Type B pancreatic cell (in vitro differentiated cells): ENCODE measurements at places on chromosomes 16 and 17. TPM values are rescaled to one million over a fixed set of nuclear protein-coding genes. Genes with fewer than 3 reads are reported as not detected.

GRCh38 chr17:61786088-61786487, 77.2 kb downstream of the BRIP1 start:
- no peaks in the 10 kb centered on the region for H3K27me3 ChIP-seq
- no peak overlapping the region for H3K4me3 ChIP-seq
- DNase-seq: no peak

Gene CNGB1
- total RNA-seq: 0.19 and 2.3 TPM in 2 replicates

GRCh38 chr16:83727018-83727417, 80.8 kb upstream of the HSBP1 start:
- H3K4me1 ChIP-seq: no peaks in the 10 kb centered on the region
- no peak overlapping the region for H3K4me3 ChIP-seq
- H3K27me3 ChIP-seq: peaks cover 14% of the 10 kb centered on the region
- no peak overlapping the region for H3K27ac ChIP-seq
- no peak for DNase-seq

Gene CDRT15
- total RNA-seq: not detected in 2 replicates

Gene FBXW10B
- 2.4 and 3.3 TPM in 2 replicates for total RNA-seq

GRCh38 chr16:76222087-76222486, 55.1 kb upstream of the CNTNAP4 start:
- no peaks in the 10 kb centered on the region for H3K36me3 ChIP-seq
- no peaks in the 10 kb centered on the region for H3K27me3 ChIP-seq
- no peak overlapping the region for H3K4me3 ChIP-seq
- H3K4me1 ChIP-seq: peaks cover 14% of the 10 kb centered on the region
- H3K27ac ChIP-seq: no peak overlapping the region

Gene GRB7
- total RNA-seq: 31.8 and 73.9 TPM in 2 replicates

GRCh38 chr16:3518986-3519348, 18.2 kb downstream of the CLUAP1 start:
- no peaks in the 10 kb centered on the region for H3K27me3 ChIP-seq
- peaks cover 22% of the 10 kb centered on the region for H3K36me3 ChIP-seq
- peaks cover 9% of the 10 kb centered on the region for H3K4me1 ChIP-seq

Gene KIF2B
- total RNA-seq: not detected in 2 replicates

DNA sequence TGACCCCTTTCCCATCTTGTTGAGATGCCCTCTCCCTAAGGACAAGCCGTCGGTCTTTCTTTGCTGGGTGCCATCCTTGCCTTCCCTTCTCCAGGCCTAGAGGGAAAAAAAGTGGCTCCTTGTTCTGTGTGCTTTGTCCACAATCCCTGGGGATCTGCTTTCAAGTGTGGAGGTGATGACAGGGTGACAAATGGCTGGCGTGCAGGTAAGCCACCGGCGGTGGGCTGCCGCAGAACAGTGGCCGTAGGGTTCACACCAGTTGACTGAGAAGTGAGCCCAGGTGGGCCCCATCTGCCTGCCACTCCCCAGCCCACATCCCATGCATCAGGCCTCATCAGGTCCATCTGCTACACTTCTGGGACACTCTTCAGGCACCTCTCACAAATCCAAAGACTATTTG, 11.4 kb upstream of the CALB2 start:
- H3K27ac ChIP-seq: no peak overlapping the region
- H3K4me1 ChIP-seq: peaks cover 5% of the 10 kb centered on the region
- H3K36me3 ChIP-seq: no peaks in the 10 kb centered on the region
- no peak for DNase-seq
- peaks cover 30% of the 10 kb centered on the region for H3K27me3 ChIP-seq
- H3K4me3 ChIP-seq: no peak overlapping the region

GRCh38 chr16:75288181-75288580, 36.8 kb upstream of the BCAR1 start:
- peaks cover 34% of the 10 kb centered on the region for H3K36me3 ChIP-seq
- H3K27me3 ChIP-seq: no peaks in the 10 kb centered on the region
- no peak overlapping the region for H3K4me3 ChIP-seq

DNA sequence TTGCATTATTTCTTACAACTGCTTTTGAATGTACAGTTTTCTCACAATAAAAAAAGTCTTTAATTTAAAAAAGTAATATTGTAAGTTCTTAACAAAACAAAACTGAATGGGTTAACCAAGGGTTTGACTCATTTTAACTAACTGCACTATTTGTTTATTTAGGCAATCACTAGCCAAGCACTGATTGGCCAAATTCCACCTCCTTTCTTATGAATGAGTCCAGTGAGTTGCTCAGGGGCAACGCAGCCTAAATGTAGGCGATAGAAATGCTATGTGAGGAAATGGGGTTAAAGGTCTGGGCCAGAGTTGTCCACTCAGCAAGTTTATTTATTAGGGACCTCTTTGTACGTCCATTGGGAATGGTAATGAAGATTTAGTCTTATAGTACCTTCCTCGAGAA, 89.6 kb upstream of the MAF start:
- H3K36me3 ChIP-seq: no peaks in the 10 kb centered on the region
- H3K27me3 ChIP-seq: no peaks in the 10 kb centered on the region
- H3K4me3 ChIP-seq: no peak overlapping the region
- H3K27ac ChIP-seq: no peak overlapping the region

Gene ACADVL
- total RNA-seq: 573 and 617 TPM in 2 replicates

DNA sequence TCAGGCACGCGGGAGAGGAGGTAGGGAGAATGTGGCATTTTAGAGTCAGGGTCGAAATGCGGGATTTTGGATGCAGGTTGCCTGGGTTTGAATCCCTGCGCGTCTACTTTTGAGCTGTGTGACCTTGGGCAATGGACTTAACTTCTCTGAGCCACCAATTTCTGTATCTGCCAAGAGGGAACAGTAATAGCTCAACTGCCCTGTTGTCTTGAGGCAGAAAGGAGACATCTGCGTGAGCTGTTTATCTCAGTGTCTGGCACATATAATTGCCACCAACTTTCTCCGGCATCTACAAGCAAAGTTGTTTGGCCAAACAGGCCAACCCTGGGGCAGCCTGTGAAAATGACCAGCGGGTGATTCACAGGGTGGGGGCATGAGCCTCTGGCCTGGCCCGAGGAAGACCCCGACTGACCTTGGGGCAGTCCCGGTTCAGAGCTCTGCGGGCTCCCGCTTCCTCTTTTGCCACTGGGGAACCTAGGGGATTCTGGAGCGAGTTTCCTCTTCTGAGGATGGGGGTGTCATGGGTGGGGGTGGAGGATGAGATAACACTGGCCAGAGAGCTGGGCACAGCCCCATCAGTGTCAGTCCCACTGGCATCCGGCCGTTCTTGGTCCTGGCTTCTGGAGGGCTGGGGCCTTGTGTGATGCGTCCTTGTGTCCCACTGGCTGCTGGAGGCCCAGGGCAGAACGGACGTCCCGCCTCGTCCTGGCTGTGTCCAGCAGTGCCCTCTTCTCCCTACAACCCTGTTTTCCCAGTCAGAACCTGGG, 1.3 kb downstream of the SNN start:
- no peaks in the 10 kb centered on the region for H3K27me3 ChIP-seq
- H3K36me3 ChIP-seq: no peaks in the 10 kb centered on the region
- H3K4me3 ChIP-seq: peak overlapping the region; percentile 88
- peak overlapping the region; percentile 48 for H3K27ac ChIP-seq
- peaks cover 20% of the 10 kb centered on the region for H3K4me1 ChIP-seq
- DNase-seq: no peak

Gene SRRM2
- 620 and 749 TPM in 2 replicates for total RNA-seq

DNA sequence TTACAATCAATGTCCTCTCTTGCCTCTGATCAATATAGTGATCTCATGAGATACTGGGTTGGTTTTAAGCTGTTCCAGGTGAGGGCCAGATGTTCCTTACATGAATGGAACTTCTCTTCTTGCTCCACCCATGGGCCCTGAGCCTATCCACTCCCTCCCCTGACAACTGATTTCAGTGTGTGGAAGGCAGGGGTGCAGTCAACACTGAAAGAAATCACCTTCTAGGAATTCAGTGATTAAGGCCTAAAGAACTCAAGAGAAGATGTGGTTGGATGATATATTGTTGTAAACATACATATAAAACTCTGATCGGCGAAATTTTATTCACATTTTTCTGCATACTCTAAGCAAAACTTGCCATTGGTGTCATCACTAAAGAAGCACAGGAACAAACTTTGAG, 6.7 kb upstream of the GOSR2 start:
- DNase-seq: no peak
- peaks cover 6% of the 10 kb centered on the region for H3K27me3 ChIP-seq
- H3K4me3 ChIP-seq: no peak overlapping the region
- H3K4me1 ChIP-seq: no peaks in the 10 kb centered on the region

Gene GFAP
- 0.10 and 0.26 TPM in 2 replicates for total RNA-seq

DNA sequence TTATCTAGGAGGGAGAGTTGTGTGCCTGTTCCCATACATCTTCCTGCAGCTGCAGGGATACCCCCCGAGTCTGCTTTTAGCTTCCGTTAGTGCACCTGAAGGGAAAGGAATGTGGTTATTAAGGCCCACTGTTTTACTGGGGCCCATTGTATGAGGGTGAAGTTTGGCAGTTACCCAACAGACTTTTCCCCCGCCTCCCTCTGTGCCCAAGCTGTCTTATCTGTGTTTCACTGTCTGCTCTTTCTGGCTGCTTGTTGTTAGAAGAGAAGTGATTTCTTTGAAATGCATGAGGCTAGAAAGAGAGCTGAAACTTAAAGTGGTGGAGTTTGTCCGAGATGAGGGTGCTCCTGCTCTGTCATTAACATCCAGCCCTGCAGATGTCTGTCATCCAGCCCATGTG, 7.4 kb upstream of the OR1A2 start:
- H3K4me1 ChIP-seq: no peaks in the 10 kb centered on the region
- no peaks in the 10 kb centered on the region for H3K36me3 ChIP-seq
- no peak overlapping the region for H3K27ac ChIP-seq
- H3K4me3 ChIP-seq: no peak overlapping the region
- no peak for DNase-seq
- H3K27me3 ChIP-seq: no peaks in the 10 kb centered on the region

Gene APOH
- 4.1 and 6.4 TPM in 2 replicates for total RNA-seq

Gene IRX5
- total RNA-seq: 21.5 and 29.1 TPM in 2 replicates

Gene DNAH2
- 0.10 and 1.0 TPM in 2 replicates for total RNA-seq

- H3K4me1 ChIP-seq: peaks cover 5% of the 10 kb centered on the region
- DNase-seq: no peak
- no peaks in the 10 kb centered on the region for H3K36me3 ChIP-seq
- peaks cover 11% of the 10 kb centered on the region for H3K27me3 ChIP-seq
- no peak overlapping the region for H3K27ac ChIP-seq
- H3K4me3 ChIP-seq: no peak overlapping the region
These were observed 2.0 kb upstream of the TMEM238L start for GRCh38 chr17:10805911-10806310.

- H3K27me3 ChIP-seq: peaks cover 5% of the 10 kb centered on the region
- DNase-seq: no peak
- H3K4me1 ChIP-seq: peaks cover 18% of the 10 kb centered on the region
- no peak overlapping the region for H3K27ac ChIP-seq
- H3K4me3 ChIP-seq: no peak overlapping the region
- H3K36me3 ChIP-seq: no peaks in the 10 kb centered on the region
These were observed 523.0 kb upstream of the CDH11 start for GRCh38 chr16:65644821-65645220.

Gene ZPBP2
- not detected in 2 replicates for total RNA-seq

DNA sequence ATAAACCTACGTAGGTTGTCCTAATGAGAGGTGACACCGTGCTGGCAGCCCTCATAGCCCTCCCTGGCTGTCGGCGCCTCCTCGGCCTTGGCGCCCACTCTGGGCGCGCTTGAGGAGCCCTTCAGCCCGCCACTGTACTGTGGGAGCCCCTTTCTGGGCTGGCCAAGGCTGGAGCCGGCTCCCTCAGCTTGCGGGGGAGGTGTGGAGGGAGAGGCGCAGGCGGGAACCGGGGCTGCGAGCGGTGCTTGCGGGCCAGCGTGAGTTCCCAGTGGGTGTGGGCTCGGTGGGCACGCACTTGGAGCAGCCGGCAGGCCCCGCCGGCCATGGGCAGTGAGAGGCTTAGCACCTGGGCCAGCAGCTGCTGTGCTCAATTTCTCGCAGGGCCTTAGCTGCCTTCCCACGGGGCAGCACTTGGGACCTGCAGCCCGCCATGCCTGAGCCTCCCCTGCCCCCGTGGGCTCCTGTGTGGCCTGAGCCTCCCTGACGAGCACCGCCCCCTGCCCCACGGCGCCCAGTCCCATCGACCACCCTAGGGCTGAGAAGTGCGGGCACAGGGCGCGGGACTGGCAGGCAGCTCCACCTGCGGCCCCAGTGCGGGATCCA, 40.1 kb upstream of the AMZ2 start:
- peaks cover 12% of the 10 kb centered on the region for H3K36me3 ChIP-seq
- no peak overlapping the region for H3K4me3 ChIP-seq
- peaks cover 9% of the 10 kb centered on the region for H3K4me1 ChIP-seq
- no peak overlapping the region for H3K27ac ChIP-seq
- no peak for DNase-seq

- no peaks in the 10 kb centered on the region for H3K27me3 ChIP-seq
- no peak for DNase-seq
- H3K27ac ChIP-seq: peak overlapping the region; percentile 89
- peaks cover 12% of the 10 kb centered on the region for H3K36me3 ChIP-seq
These were observed 10.2 kb upstream of the CENPT start for GRCh38 chr16:67857547-67858233.

- peaks cover 58% of the 10 kb centered on the region for H3K27me3 ChIP-seq
- DNase-seq: no peak
- H3K27ac ChIP-seq: no peak overlapping the region
- H3K4me1 ChIP-seq: peaks cover 17% of the 10 kb centered on the region
These were observed 8.4 kb downstream of the PMP22 start for GRCh38 chr17:15256689-15257088.

- H3K36me3 ChIP-seq: no peaks in the 10 kb centered on the region
- no peaks in the 10 kb centered on the region for H3K4me1 ChIP-seq
- DNase-seq: no peak
- H3K4me3 ChIP-seq: no peak overlapping the region
- H3K27me3 ChIP-seq: peaks cover 3% of the 10 kb centered on the region
These were observed 200.6 kb downstream of the GSG1L start for GRCh38 chr16:27862953-27863352.

- H3K36me3 ChIP-seq: no peaks in the 10 kb centered on the region
- peaks cover 37% of the 10 kb centered on the region for H3K27me3 ChIP-seq
- H3K27ac ChIP-seq: no peak overlapping the region
These were observed 12.2 kb downstream of the ASGR2 start for GRCh38 chr17:7102421-7102820.

GRCh38 chr16:18050777-18051176, 285.8 kb downstream of the NPIPA8 start:
- peaks cover 3% of the 10 kb centered on the region for H3K27me3 ChIP-seq
- no peaks in the 10 kb centered on the region for H3K36me3 ChIP-seq
- no peak overlapping the region for H3K4me3 ChIP-seq
- peaks cover 4% of the 10 kb centered on the region for H3K4me1 ChIP-seq
- no peak for DNase-seq

Gene PCTP
- 20.6 and 22.1 TPM in 2 replicates for total RNA-seq

Gene LRRC37A2
- 12.5 and 18.6 TPM in 2 replicates for total RNA-seq

- no peak for DNase-seq
- no peaks in the 10 kb centered on the region for H3K36me3 ChIP-seq
- peaks cover 4% of the 10 kb centered on the region for H3K27me3 ChIP-seq
- H3K4me1 ChIP-seq: peaks cover 8% of the 10 kb centered on the region
- peak overlapping the region; percentile 97 for H3K27ac ChIP-seq
These were observed 366 bp downstream of the ANKS3 start for GRCh38 chr16:4733747-4734062.

- H3K27me3 ChIP-seq: peaks cover 35% of the 10 kb centered on the region
- no peaks in the 10 kb centered on the region for H3K4me1 ChIP-seq
- H3K4me3 ChIP-seq: no peak overlapping the region
- no peak for DNase-seq
These were observed 11.0 kb downstream of the CALB2 start for GRCh38 chr16:71369494-71369893.
